ENCODE measurements at places on chromosomes 7 and 10. TPM values are rescaled to one million over a fixed set of nuclear protein-coding genes. Genes with fewer than 3 reads are reported as not detected.

- H3K36me3 ChIP-seq = no peaks in the 10 kb centered on the region
- H3K4me3 ChIP-seq = no peak overlapping the region
- no peaks in the 10 kb centered on the region for H3K4me1 ChIP-seq
- no peak overlapping the region for H3K27ac ChIP-seq
- peaks cover 2% of the 10 kb centered on the region for H3K27me3 ChIP-seq
Measured at GRCh38 chr7:28479507-28479947, 67.2 kb downstream of the CREB5 start.

GRCh38 chr7:12601302-12601869, 30.9 kb downstream of the SCIN start:
- DNase-seq = no peak
- H3K4me1 ChIP-seq = no peaks in the 10 kb centered on the region
- no peak overlapping the region for H3K4me3 ChIP-seq
- H3K27ac ChIP-seq = no peak overlapping the region
- no peaks in the 10 kb centered on the region for H3K36me3 ChIP-seq

GRCh38 chr7:141456298-141456697, 94.9 kb upstream of the AGK start:
- H3K4me3 ChIP-seq = no peak overlapping the region
- H3K27me3 ChIP-seq = no peaks in the 10 kb centered on the region
- H3K27ac ChIP-seq = no peak overlapping the region
- H3K36me3 ChIP-seq = no peaks in the 10 kb centered on the region

DNA sequence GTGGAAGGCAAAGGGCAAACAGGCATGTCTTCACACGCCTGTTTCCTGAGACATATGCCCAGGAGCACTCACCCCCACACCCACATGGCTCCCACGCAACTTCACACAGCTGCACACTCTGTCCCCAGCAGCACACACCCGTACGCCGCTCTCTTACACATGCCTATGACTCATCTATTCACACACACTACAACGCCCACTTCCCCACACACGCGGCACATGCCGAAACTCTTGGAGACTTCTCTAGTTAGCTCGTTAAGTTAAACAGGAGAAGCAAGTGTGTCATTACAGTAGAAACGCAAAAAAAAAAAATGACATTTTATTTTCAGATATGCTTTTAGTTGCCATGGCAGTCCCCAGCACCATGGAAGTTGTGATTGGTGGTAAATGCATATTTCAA, 6.7 kb downstream of the CALN1 start:
- no peak for DNase-seq
- H3K27me3 ChIP-seq = no peaks in the 10 kb centered on the region
- H3K27ac ChIP-seq = no peak overlapping the region
- no peak overlapping the region for H3K4me3 ChIP-seq

- peaks cover 6% of the 10 kb centered on the region for H3K27me3 ChIP-seq
- H3K4me3 ChIP-seq = no peak overlapping the region
- H3K27ac ChIP-seq = no peak overlapping the region
- no peak for DNase-seq
- H3K36me3 ChIP-seq = no peaks in the 10 kb centered on the region
Measured at GRCh38 chr10:133251388-133252222, 13.9 kb downstream of the VENTX start.

Gene RGR
- total RNA-seq = not detected

Gene OR2A12
- not detected for total RNA-seq

Gene HOXA11
- not detected for total RNA-seq

Gene PAX4
- not detected for total RNA-seq

Measured in activated CD4-positive, alpha-beta memory T cell treated with anti-CD3 and anti-CD28 coated beads, Interleukin-2, amount 10 ng/mL, durations not matched to agents 7 days and 5 days (primary cell).